Bronchial epithelial cell (primary cell): ENCODE measurements at places on chromosomes 7 and 10. TPM values are rescaled to one million over a fixed set of nuclear protein-coding genes. Genes with fewer than 3 reads are reported as not detected.

DNA sequence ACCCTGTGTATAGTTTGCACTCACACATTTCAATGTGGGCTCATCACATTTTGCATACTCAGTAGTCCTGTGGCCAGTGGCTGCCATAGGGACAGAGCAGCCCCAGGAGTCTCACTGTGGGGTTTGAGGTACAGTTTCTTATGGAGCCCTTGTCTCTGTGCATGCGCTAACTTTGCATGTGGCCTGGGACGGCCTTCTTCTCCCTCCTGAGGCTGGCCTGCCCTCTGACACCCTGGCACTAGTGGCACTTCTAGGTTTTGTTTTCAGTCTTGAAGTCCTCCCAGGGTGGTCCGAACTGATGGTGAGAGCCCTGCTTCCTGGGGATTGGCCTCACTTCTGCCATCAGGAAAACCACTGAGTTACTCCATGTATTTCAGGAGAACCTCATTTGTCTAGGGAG is 21.2 kb downstream of the NACAD start:
- no peak for DNase-seq

- DNase-seq = peak; percentile 54
Observed at GRCh38 chr7:11830582-11831155, 1.3 kb downstream of the THSD7A start.

GRCh38 chr7:2403718-2404648 is 572 bp downstream of the CHST12 start:
- DNase-seq = no peak

GRCh38 chr10:113187063-113187777 is 237.2 kb downstream of the TCF7L2 start:
- no peak for DNase-seq

DNA sequence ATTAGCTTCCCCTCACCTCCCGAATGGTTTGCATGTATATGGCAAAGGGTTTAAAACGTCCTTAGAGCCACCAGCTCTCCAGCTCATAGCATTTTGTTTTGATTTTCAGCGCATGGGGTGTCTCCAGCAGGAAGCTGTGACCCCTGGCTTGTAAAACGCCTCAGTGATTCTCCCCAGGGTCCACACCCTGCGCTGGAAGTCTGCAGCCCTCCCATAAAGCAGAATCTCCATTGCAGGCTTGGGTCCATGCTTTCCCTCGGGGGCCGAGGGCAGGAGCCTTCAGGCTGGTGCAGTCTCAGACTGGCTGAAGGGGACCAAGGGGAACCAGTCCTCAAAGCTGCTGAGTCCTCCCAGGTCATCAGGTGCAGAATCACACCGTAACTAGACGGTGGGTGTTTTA is 109.7 kb downstream of the VIPR2 start:
- DNase-seq = no peak

DNA sequence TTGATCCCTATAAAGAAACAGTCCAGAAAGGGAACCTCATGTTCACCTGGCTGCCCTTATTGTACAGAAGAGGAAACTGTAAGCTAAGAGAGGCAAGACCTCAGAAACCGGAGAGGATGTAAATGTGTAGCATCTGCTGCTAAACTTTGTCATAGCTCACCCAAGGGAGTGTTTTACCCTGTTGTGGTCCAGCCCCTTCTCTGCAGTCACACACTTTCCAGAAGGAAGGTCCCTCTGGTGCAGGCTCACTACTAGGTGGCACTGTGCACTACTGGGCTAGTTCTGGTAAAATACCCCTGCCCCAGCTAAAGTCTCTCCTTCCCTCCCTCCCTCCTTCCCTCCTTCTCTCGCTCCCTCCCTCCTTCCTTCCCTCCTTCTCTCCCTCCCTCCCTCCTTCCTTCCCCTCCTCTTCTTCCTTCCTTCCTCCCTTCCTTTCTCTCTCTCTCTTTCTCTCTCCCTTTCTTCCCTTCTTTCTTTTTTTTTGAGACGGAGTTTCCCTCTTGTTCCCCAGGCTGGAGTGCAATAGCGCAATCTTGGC is 42.5 kb upstream of the LCOR start:
- DNase-seq = no peak

The HOXA11 gene
- not detected in 2 replicates for total RNA-seq

The KLF14 gene
- total RNA-seq = under 0.01 TPM in 1 of 2 replicates, not detected in the other

The CACNB2 gene
- total RNA-seq = 0.13 TPM in 1 of 2 replicates, not detected in the other

The PDIA4 gene
- total RNA-seq = 219 and 414 TPM in 2 replicates

The EGR2 gene
- 0.13 and 0.26 TPM in 2 replicates for total RNA-seq

The EIF4H gene
- 370 and 440 TPM in 2 replicates for total RNA-seq

The HGF gene
- total RNA-seq = under 0.01 and 3.7 TPM in 2 replicates

The GPC2 gene
- total RNA-seq = 1.0 and 1.3 TPM in 2 replicates
